ENCODE measurements at places on chromosomes 3 and 15.

DNA sequence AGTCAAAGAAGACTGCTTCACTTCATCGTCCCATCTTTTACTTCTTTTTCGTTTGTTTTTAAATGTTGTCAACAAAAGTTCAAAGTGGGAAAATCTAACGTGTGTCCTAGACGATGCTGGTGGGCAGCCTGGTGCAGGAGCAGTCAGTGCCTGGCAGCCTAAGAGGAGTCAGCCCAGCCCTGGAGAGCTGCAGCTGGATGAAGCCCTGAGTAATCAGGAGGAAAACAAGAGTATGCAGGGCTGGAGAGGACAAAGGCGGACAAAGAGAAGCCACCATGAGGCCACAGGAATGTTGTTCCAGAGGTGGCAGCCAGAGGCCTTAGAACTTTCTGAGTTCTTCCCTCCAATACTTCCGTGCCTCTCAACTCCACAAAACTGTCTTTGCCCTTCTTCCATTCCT lies 5.7 kb downstream of the ADAMTS17 start:
- DNase-seq: no peak

GRCh38 chr3:125104639-125105038 lies 48.8 kb upstream of the HEG1 start:
- no peak for DNase-seq

DNA sequence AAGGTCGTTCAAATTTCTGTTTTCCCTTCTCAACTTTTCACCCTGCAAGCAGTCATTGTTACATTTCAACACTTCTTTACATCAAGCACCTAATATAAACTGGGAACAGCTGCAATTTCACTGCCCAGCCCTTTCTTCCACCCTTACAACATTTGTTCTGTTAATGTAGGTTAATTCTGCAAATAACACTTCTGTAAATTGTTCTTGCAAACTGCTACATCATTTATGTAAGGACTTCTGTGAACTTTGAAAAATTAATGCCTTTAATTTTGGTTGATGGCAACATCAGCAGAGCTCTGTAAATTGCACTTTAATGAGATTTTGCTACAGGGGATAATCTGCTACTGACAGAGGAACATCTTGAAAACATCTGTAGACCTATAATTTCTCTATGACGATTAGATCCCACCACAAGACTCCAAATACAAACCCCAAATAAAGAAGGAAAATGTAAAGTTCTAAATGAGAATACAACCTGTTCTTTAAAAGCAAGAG lies 93.5 kb downstream of the ZIC4 start:
- DNase-seq: no peak

DNA sequence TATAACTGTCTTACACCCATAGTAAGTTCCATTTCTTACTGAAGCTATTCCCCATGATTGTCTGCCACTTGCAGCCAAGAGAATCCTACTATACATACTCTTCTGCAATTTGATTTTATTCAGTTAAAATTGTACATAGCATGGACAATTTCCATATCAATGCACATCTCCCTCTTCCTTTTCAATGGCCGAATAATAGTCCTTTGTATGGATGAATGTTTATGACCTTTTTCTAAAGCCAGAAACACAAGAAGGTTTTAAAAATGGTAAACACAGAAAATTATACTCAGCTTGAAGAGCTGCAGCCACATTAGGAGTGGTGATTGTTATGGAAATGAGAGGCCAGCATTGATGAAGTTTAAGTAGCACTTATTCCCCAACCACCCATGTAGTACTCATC lies 8.5 kb upstream of the ERC2 start:
- DNase-seq: no peak

GRCh38 chr3:184604615-184605290 lies 43.2 kb downstream of the EPHB3 start:
- no peak for DNase-seq

DNA sequence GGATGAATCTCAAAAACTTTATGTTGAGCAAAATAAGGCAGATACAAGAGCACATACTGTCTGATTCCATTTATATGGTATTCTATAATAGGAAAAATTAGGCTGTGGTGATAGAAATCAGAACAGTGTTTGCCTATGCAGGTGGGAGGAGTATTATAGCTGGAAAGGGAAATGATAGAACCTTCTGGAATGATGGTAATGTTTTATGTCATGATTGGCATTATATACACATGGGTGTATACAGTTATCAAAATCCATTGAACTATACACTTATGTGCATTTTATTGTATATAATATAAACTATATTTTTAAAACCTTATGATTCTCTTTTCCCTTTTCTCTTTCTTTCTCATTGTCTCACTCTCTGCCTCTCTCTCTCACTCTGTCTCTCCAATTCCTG lies 156.1 kb downstream of the THSD4 start:
- no peak for DNase-seq

DNA sequence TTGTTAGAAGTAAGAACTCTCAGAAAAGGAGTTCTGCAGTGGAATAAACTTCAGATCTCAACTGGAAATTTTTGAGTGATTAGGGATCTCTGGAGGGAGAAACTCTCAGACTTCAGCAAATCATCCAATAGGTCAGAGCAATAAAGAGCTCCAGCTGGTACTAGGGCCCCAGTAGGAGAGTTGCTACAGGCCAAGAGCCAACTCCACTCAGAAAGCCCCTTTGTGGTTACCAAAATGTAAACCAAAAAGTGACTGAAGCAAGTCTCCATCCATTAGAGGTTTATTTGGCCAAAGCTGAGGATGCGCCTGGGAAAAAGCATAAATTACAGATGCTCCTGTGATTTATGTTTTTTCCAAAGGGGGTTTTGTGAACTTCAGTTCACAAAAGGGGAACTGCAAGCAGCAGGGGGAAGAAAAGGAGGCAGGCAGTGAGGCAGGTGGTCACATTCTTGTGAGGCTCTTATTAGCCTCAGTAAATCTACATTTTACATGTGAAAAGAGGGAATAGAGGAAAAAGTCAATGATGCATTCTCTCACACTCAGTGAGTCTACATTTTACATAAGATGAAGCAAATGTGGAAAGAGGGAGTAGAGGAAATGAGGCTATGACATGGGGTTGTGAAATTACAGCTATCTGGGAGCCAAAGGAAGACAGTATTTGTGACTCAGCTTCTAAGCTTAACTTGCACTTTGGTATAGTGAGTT lies 92.4 kb upstream of the DAZL start:
- no peak for DNase-seq

DNA sequence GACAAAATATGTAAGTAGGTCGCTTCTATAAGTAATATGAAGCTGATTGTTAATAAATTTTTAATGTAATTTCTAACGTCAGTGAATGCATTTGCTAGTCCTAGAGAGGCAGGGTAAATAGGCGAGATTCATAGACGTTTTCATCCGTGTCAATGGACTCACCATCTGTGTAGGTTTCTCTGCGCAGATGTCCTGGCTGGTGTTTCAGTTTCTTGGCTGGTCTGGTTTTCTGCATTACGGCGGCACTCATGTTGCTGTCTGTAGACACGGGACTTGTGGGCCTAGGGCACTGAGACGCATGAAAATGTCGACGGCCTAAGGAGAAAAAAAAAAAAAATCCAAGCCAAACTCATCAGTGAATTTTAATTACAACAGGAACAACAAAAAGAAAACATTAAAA lies 1153.3 kb downstream of the ROBO1 start:
- no peak for DNase-seq

DNA sequence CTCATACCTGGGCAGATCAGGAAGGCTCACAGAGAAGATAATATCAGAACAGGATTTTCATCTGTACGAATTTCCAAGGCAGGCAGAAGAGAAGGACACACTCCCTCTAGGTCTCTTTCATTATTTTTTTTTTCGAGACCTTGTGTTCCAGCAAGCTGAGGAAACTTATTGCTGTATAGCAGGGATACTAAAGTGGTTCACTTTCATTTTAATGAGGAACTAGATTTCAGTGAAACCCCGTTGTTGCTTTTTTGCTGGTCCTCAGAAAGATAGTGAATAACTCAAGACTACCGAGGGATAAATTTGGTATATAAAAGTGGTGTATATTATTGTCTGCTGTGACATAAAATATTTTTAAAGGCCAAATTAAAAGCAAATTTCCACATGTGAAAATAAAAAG lies 24.6 kb downstream of the MEIS2 start:
- no peak for DNase-seq

DNA sequence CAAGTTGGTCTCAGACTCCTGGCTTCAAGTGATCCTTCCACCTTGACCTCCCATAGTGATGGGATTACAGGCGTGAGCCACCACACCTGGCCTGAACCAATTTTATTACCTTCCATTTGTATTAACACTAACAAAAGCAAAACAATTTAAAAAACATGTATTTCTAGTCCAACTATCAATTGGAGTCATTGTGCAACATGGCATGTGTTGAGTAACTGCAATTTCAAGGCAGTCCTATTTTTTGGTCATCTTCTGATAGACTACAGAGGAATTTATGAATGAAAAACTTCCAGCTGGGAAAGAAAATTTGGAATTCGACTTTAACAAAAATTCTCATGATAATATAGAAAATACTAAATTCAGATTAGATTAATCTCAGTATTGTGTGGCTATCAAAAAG lies 16.8 kb downstream of the SPTSSB start:
- no peak for DNase-seq

DNA sequence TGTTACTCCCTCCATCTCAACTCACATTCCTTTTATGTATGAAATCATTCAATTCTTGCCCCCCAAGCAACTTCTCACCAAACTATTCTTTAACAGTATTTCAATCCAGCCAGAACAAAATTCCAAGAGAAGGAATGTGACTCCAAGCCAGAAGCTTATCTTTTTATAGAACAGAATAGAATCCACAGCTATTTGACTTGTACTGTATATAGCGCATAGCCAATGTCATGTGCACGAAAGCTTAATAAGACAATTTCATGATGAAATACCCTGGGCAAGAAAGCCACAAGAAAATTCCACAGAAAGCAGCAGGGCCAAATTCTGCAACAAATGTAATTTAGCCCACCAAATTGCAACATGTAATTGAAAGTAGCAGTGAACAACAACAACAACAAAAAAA lies 127.6 kb upstream of the UBE2E2 start:
- DNase-seq: no peak

GRCh38 chr15:77525400-77525811 lies 104.7 kb downstream of the HMG20A start:
- no peak for DNase-seq

GRCh38 chr3:64440498-64440897 lies 215.2 kb upstream of the PRICKLE2 start:
- DNase-seq: no peak

DNA sequence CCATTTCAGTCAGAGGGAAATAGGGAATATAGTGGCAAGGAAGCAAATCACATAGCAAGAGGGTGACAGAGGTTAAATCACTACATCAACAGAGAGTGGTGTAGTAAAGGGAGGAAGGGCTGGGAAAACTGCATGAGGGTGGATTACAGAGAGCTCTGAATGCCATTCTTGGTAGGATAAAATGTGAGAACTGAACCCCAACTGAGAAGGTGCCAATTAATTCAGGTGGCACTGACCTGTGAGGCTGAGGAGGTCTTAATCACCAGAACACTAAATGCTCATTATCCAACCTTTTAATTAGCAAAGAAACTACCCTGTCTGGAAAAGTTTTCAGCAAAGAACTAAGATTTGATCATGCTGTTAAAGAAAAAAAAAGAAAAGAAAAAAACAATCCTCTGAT lies 202.7 kb downstream of the LRRN1 start:
- DNase-seq: no peak

DNA sequence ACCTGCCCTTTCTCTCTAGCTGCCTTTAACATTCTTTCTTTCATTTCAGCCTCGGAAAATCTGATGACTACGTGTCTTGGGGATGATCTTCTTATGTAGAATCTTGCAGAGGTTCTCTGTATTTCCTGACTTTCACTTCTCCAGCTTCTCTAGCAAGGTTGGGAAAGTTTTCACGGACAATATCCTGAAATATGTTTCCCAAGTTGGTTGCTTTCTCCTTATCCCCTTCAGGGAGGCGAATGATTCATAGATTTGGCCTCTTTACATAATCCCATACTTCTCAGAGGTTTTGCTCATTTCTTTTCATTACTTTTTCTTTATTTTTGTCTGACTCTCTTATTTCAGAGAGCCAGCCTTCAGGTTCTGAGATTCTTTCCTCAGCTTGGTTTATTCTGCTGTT lies 62.1 kb upstream of the CCDC54 start:
- no peak for DNase-seq

- no peak for DNase-seq
Measured at GRCh38 chr3:15651396-15651795, 49.9 kb downstream of the BTD start.

- DNase-seq: no peak
Measured at GRCh38 chr15:70200511-70201424, 103.1 kb upstream of the TLE3 start.

GRCh38 chr3:189316296-189317019 lies 144.7 kb downstream of the TPRG1 start:
- DNase-seq: no peak

DNA sequence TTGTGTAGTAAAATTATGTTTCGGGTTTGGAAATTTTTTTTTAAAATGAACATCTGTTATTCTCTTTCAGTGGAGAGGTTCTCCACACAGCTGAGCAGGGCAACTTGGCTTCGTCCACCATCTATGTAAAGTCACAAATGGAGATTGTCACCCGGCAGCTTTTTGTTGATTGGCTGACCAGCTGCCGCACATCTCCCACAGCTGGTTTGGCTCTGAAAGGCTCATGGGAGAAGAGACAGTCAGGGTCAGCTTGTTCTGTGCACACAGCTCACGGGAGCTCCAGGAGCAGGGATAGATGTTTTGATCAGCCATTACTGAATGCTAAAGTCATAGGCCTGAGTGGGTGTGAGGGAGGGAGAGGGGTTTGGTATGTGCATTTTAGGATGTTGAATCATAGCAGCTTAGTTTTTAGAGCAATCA lies 12.9 kb upstream of the CCDC80 start:
- DNase-seq: no peak

DNA sequence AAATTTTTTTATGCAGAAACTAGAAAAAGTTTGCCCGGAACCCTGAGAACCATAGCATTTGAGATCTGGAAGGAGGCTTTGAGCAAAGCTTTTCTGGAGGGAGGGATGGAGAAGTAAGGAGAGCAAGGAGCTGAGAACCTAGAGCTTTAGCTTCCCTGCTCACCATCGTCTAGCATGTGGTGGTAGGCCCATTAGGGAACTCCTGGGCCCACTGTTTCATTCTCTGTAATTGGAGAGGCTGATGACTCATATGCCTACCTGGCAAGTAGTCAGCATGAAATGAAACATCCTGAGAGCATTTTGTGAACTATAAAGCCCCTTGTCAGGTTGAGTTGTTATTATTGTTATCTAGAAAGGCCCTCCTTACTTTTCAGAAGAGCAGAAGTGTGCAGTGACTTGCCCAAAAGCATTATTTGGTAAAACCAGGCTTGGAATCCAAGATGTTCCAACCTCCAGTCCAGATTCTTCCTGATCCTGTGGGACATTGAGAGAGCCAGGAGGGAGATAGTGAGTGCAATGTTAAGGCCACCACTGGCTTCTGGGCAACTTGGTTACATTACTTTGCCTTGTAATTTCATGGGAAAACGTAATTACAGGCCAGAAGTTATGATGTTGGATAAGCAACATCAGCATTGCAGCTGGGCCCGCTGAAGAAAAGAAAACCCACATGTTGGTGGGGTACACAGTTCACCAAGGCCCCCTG lies 104.5 kb upstream of the BFSP2 start:
- DNase-seq: peak; percentile 42

GRCh38 chr3:43379343-43379742 lies 93.0 kb downstream of the SNRK start:
- DNase-seq: no peak

Measured in activated CD8-positive, alpha-beta memory T cell treated with anti-CD3 and anti-CD28 coated beads, Interleukin-2, amount 10 ng/mL, durations not matched to agents 7 days and 5 days (primary cell).